ENCODE measurements at places on chromosomes 12 and 14. TPM values are rescaled to one million over a fixed set of nuclear protein-coding genes. Genes with fewer than 3 reads are reported as not detected.
A peak's percentile ranks its signal among the peaks of the same experiment; 100 is the strongest.

GRCh38 chr14:45249856-45250575 lies 3.0 kb downstream of the MIS18BP1 start:
- no peak for DNase-seq

DNA sequence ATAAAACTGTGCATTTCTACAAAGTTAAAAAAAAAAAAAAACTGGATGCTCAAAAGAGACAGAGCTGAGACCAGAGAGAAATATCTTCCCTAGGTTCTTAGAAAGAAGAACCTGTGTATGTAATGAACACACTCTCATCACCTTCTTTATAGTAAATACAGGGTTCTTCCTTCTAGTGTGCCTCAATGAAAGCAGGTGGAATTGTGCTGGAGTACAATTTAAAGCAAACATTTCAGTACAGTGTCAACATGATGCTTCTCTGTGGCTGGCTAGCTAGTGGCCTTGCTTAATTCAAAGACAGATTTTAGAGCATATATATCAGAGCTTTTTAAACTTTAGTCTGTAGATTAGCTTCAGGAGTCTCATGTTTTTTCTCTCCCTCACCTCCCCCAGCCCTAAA lies 249.8 kb upstream of the ARHGAP5 start:
- no peak for DNase-seq

DNA sequence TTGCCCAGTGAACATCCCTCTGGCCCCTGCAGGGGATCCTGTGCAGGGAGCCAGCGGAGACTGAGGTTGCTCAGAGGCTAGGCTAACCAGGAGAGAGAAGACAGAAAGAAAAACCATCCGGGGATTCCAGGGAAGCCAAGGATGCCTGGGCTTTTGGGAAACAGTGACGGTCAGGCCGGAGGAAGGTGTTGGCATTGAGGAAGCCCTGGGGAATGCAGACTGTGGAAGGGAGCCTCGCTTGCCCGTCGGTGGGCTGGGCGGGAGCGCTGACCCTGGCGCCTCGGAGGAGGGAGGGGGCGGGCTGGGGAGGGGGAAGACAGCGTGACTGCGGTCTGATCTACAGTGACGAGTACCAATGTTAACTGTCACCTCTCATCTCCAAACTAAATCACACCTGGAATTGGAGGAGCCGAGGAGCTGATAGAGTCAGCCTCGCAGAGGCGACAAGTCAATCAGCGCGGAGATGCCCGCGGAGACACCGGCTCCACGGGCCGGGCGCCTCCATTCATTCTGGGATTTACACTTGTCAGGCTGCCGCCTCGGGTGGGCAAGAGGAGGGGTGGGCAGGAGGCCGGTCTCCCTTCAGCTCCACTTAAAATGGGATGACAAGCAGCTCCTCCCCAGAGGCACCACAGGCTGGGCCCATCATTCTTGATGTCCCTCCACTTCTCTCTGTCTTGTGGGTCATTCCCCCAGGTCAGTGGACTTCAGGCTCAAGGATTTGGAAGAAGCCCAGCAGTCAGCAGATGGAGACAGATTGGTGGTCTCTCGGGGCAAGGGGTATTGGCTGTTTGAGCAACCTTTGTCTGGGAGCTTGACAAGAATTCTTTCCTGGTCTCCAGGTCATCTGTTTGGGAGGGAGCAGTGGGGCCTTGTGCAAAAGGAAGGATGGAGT lies 20.4 kb upstream of the GPATCH2L start:
- DNase-seq: peak; percentile 84

DNA sequence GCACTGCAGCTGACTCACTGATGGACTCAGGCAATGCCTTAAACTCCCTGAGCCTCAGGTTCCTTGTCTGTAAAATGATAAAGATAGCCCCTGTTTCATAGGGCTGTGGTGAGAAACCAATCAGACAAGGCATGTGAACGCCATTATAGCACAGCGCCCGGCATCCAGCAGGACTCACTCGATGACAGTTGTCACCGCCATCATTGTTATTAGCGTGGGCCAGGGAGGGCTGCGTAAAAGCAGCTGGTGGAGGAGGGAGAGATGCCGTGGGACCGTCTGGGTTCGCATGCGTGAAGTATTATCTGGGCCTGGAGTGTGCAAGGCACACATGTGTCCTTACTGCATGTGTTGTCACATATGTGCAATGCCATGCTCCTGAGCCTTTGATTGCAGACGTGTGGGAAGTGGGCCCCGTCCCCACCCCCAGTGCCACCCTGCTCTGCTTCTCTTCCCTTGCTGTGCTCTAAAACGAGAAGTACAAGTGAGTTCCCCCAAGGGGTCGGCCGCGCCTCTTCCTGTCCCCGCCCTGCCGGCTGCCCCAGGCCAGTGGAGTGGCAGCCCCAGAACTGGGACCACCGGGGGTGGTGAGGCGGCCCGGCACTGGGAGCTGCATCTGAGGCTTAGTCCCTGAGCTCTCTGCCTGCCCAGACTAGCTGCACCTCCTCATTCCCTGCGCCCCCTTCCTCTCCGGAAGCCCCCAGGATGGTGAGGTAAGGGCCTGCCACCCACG lies at the start of gene PTPN6:
PTPN6 (plus strand) TSS at position 546 of the 730 bp plus-strand sequence; CDS start at position 703, 157 bp downstream.
- no peak for DNase-seq

GRCh38 chr12:43102546-43103264 lies 449.3 kb downstream of the ADAMTS20 start:
- no peak for DNase-seq

DNA sequence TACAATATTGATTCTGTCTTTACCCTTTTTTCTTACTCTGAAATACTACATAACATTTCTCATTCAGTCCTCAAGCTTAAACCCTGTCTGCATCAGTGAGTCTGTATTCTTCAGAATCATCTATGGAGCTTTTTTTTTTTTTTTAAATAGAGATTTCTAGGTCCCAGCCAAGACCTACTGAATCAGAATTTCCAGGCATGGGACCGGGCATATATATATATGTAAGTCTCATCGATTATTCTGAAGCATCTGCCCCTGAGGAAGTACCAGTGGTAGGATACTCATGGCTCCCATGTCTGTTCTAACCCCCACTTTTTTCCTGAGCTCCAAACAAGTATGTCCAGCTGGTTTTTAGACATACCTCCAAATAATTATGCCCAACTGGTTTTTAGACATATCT lies 6.1 kb downstream of the DDX47 start:
- no peak for DNase-seq

DNA sequence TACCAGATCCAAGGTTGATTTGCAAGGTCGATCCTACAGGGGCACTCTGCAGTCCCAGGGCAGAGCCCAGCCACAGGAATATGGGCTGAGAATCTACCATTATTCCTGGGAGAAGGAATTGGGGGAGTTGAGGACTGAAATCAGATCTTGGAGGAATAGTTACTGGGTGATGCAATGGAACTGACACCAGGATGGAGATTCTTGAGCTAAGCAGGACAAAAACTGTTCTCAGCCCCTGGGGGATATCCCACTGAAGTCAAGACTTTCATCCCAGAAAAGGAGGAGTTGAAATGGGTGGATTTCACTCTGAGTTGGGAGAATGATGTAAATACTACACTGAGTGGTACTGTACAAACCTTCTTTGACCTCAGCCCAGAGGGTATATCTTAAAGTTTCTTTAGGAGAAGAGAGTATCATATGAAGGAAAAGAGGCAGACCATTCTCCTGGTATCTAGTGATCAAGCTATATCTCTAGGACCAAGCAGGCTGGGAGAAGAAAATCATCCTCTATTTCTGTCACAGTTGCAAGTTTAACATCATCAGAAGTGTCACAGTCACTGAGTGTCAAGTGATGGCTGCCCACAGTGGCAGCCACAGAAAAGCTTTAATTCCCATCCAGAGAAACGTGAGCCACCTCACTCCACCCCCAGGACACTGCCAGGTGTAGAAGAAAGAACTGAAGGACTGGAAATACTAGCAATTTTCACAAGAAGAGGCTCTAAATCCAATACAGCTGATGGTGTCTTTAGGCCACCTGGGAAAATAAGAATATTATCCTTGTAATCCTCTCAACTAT lies 181.9 kb downstream of the NUAK1 start:
- no peak for DNase-seq

DNA sequence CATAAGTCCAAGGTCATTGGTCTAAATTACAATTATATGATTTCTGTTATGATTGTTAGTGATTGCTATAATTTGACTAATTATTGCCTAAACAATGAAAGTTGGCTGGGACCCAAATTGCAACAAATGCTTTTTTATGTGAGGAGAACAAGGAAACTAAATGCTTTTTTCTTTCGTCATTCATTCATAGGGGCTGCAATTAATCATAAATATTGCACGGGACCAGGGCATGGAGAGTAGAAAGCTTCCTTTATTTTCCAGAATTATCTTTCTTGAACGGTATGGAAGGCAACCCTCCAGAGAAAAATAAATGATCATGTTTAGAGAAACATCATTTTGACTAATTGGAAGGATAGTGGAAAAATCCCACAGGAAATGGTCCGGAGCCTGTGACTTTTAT lies 32.6 kb upstream of the ARHGAP5 start:
- DNase-seq: no peak

RTL1 gene
- total RNA-seq: not detected

BIN2 gene
- total RNA-seq: 14.4 TPM

DNA sequence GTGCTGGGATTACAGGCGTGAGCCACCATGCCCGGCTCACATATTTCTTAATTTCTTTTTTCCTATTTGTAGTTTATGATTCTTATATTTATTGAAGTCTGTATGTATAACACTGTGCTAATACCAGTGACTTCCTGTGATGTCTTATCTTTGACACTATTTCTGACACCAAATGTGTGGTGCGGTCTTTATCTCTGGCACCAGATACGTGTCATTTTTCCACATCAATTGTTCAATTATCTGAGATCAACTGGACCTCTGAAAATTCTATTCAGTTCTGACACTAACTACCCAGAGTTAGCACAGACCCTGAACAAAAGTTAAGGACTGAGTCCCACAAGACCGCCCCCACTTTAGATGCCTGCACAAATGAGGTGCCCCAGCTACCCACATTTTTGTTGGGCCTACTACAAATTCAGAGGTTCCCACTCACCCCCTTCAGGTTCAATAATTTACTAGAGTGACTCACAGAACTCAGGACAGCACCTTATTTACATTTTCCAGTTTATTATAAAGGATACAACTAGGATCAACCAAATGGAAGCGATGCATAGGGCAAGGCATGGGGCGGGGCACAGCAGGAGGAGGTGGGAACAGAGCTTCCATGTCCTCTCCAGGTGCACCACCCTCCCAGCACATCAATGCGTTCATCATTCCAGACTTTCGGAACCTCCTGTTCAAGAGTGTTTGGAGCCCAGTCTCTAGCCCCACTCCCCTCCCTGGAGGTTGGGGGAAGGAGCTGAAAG lies 11.6 kb upstream of the SRSF9 start:
- no peak for DNase-seq

DNA sequence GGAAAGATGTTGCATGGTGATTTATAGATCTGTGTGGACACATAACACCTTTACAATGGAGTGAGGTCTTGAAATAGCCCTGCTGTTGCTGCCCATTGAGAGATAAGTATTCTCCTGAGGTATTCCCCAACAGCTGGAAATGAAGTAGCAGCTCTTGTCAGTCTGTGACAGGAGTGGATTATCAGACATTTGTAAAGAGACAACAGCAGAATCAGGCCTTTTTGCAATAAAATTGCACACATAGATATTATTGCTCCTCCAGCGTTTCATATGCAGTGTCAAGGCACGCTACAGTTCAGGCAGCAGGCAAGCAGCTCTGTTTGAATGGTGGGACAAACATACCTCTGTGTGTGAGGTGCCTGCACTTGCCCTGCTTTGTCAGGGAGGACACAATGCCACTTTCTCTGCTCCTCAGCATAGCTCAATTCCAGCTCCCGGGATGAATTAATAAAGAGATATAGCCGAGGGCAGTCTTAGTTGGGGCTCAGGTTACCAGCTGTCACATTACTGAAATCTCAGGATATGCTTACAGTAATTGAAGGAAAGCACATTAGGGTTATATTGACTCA lies 49.4 kb downstream of the BICD1 start:
- no peak for DNase-seq

CLEC1B gene
- not detected for total RNA-seq

STXBP6 gene
- total RNA-seq: 2.4 TPM

DNA sequence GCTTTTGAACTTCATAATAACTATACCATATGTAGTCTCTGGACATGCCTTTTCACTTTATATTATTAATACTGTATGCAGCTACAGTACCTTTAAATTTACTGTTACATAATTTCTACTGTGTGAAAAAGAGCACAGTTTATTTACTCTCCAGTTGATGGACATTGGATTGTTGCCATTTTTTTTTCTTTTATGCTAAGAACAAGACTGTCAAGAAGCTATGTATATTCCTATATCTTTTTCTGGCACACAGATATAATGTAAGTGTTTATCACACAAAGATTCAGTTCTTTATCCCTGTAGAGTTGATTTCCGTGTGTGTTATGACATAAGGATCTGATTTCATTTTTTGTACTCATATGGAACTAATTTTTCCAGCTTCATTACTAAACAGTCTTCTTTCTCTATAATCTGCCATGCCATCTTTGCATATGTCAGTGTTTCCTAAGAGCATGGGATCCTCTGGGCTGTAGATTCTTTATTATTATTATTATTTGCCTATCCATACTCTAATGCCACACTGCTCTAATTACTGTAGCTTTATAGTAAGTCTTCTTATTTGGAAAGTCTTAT lies 593.0 kb upstream of the ATP2B1 start:
- DNase-seq: no peak

DNA sequence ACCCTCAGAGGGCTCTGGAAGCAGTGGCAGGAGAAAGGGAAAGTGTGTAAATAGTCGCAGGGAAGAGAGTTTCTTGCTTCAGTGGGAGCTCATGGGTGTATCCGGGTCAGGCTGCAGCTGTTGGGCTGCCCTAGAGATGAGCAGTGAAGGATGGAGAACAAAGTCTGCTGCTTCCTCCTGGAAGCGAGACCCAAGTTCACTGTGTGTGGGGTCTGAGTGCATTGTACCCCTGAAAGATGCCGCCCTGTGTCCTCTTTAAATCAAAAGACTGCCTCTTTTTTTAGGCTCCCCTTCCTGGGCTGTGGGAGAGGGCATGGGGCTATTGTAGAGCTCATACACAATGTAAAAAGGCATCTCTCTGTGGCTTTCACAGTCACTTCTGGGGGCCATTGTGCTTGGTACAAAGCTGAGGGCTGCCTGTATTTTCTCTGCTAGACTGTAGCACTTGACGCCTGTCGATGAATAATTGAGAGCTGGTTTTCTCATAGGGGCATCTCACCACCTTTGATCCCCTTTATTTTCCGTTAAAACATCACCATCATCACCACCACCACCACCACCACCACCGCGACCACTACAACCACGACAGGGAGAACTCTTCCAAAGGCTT lies 16.7 kb downstream of the CHST11 start:
- no peak for DNase-seq

DNA sequence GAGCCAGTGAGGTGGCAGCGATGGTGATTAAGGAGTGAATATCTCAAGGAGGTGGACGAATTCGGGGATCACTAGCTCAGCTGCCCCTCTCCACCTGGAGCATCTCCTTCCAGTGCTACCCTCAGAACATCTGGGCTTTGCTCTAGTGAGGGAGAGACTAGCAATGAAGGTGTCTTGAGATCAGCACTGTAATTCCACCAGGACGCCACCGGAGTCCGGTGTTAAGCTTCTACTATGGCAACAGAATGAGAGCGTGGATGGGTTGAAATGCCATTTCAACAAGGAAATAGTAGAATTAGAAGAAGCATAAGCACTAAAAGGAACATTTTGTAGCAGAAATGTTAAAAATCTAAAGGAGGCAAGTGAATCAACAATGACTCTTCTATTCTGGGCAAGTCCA lies 61.1 kb downstream of the NTF3 start:
- no peak for DNase-seq

GRCh38 chr12:15550793-15551192 lies 228.5 kb downstream of the PTPRO start:
- DNase-seq: no peak
